ENCODE measurements at places on chromosomes 12 and 14.

GRCh38 chr12:80777587-80777986 is 60.9 kb downstream of the MYF5 start:
- DNase-seq, result no peak

DNA sequence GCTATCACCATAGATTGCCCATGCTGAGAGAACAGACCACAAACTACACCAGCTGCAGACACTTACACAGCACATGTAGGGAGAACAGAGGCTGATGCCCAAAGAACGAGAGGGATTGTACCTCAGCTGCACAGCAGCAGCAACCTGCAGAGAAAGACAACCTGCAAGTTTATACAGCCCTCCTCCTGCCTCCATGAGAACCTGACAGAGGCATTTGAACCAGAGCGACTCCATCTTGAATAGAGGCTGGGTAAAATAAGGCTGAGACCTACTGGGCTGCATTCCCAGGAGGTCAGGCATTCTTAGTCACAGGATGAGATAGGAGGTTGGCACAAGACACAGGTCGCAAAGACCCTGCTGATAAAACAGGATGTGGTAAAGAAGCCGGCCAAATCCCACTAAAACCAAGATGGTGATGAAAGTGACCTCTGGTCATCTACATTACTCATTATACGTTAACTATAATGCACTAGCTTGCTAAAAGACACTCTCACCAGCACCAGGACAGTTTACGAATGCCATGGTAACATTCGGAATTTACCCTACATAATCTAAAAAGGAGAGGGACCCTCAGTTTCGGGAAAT is 262.4 kb upstream of the HMGA2 start:
- no peak for DNase-seq

DNA sequence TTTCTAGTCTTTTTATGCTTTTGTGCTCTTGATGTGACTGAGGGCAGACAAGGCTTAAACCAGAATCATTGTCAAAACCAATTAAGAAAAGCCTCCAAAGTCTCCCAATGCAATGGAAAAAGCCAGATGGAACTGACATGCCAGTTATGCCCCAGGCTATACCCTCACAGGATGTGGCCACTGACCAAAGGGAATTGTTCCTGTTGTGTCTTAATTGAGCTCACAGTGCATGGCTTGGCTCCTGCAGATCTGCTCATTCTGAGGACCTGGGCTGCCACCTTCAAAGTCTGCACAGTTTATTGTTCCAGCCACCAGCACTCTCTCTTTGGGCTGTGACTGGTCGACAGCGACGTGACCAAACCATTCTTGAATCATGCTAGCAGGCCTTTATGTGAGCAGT is 17.1 kb upstream of the BICD1 start:
- DNase-seq, result no peak

GRCh38 chr14:73696466-73697400 is 17.5 kb downstream of the PNMA1 start:
- DNase-seq, result no peak

DNA sequence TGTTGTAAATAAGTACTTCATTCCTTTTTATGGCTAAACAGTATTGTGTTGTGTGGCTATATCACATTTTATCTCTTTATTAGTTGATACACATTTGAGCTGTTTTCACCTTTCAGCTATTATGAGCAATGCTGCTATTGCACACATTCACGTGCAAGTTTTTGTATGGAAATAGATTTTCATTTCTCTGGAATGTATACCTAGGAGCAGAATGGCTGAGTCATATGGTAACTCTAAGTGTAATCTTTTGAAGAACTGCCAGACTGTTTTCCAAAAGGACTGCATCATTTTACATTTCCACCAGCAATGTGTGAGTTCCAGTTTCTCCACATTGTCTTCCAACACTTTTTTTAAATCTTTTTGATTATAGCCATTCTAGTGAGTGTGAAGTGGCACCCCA is 134.0 kb downstream of the SRGAP1 start:
- no peak for DNase-seq

Data from cerebellum (tissue), 4 donors.